ENCODE measurements at places on chromosomes 3 and 15. TPM values are rescaled to one million over a fixed set of nuclear protein-coding genes. Genes with fewer than 3 reads are reported as not detected.

C2CD4B gene
- not detected for total RNA-seq

QTRT2 gene
- 43.6 TPM for total RNA-seq

VILL gene
- total RNA-seq: not detected

SLC12A1 gene
- not detected for total RNA-seq

CGNL1 gene
- total RNA-seq: not detected

CYP1A1 gene
- not detected for total RNA-seq

MCTP2 gene
- 25.7 TPM for total RNA-seq

SNTN gene
- not detected for total RNA-seq

GRCh38 chr3:127831723-127832172 lies 9.4 kb upstream of the MGLL start:
- DNase-seq: peak; percentile 65

GRCh38 chr3:59542276-59542675 lies 492.5 kb upstream of the CFAP20DC start:
- DNase-seq: no peak

GRCh38 chr3:189132231-189132671 lies 39.5 kb upstream of the TPRG1 start:
- peak; percentile 81 for DNase-seq

DNA sequence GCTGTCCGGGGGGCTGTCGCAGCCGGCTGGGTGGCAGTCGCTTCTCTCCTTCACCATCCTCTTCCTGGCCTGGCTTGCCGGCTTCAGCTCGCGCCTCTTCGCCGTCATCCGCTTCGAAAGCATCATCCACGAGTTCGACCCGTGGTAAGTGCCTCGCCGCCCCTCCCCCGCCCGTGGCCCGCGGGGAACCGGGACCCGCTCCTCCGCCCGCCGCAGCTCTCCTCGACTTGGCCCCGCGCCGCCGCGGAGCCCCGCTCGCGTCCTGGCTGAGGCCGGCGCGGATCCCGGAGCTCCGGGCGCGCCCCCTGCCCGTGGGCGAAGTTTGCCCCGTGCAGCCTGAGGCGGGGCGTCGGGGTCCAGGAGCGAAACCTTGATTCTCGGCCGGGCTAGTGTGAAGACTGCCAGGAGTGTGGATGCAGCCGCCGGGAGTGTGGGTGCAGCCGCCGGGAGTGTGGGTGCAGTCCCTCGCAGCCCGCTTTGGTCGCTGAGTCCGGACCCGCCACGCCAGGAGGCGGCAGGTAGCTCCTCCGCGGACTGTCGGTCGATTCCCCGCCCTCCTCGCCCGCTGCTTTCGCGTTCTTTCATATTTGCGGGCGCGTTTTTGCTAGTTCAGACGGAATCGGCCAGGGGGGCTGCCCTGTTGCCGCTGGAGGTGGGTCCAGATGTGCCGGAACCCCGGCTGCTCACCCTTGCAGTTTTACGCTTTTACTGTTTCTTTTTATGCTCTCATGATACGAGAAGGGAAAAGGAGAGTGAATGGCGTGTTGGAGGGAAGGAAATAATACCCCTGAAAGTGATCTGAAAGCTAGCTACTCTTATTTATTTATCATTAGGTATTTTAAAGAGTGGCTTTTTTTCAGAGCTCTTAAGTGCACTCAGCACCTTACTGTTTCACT lies 692 bp downstream of the STT3B start:
- peak; percentile 41 for DNase-seq

DNA sequence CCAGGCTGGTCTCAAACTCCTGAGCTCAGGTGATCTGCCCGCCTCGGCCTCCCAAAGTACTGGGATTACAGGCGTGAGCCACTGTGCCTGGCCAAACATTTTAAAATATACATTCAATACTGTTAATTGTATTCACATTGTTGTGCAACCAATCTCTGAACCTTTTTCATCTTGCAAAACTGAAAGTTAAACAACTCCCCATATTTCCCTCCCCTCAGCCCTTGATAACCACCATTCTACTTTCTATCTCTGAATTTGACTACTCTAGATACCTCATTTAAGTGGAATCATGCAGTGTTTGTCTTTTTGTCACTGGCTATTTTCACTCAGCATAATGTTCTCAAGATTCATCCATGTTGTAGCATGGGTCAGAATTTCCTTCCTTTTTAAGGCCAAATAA lies 30.0 kb downstream of the HMCES start:
- no peak for DNase-seq

DNA sequence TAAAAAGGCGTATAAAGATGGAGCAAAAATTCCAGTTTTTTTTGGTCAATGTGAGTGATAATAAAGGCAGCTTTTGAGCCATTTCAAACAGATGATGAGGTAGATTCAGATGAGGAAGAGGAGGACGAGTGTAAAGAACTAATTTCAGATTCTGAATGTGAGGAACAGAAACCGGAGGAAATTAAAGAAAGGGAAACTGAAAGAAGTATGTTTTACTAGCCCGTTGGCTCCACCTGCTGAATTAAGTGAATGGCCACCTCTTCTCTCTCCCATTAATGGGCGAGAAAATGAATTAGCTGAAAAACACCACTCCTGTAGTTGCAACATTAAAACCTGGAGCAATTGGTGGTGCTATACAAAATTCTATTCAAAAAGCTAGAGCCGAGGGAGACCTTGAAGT lies 55.4 kb downstream of the CYP19A1 start:
- peak; percentile 20 for DNase-seq

DNA sequence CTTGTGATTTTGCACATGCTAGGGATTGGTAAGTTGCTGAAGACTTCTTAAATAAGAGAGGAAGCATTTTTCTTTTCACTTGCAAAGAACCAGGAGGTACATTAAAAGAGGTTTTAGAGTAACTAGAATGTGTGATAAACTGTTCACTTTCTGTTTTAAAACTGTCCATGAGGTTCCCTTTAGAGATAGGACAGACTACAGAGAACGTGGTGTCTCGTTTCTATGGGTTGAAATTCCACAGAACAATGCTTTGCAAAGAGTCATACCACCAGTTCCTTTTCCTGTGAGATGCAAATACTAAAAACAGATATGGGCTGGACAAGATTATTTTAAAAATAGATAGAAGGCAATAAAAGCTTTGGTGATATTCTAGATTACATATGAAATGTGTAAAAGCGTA lies 372.8 kb downstream of the TIGIT start:
- DNase-seq: no peak

GRCh38 chr3:163508206-163508605 lies 1570.1 kb downstream of the SI start:
- no peak for DNase-seq

- peak; percentile 88 for DNase-seq
These were observed 74.5 kb downstream of the TLE3 start for GRCh38 chr15:70023064-70023768.

DNA sequence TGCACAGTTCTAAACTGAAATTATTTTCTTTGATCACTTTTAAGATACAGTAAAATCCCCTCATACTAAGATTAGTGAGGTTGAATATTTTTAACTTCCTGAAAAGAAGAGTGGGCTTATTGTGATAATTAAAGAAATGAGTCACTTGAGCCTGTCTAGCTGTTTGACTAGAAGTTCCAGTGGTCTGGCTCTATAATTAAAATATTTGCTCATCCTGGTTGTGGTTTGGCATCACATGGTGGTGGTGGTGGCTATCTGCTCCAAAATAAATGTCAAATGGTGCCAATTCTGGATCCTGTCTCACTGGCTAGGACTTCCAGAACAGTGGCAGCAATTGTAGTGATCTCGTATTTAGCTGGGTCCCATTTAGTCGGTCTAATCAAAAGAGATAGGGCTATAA lies 8.6 kb upstream of the TEX9 start:
- peak; percentile 32 for DNase-seq

DNA sequence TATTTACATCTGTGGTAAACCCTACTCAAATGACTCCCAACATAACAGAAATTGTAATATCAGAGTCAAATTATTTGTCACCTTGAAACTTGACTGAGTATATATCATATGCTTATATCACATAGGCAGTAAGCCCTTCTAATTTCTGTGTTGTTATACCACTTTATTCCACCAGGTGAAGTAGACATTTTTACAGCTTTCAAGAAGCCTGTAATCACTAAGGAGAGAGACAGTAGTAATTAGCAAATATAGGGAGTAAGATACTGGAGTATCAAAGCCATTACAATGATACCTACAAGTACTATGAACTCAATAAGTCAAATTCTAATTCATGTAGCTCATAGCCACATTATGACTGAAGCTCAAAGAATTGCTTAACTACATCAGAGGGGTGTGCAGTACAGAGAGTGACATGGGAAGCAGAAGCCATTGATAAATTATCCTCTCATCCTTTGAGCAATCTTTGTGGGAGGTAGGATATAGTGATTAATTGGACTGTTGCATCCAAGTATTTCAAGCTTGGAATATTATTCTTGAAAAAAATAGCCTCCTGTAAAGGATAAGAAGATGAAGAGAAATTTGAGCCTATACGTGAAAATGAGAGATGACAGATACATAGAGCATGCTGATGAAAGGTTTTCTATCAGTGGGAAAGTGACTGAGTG lies 1005.9 kb downstream of the ZPLD1 start:
- DNase-seq: peak; percentile 29

- no peak for DNase-seq
These were observed 73.4 kb upstream of the CADM2 start for GRCh38 chr3:84885199-84885882.

DNA sequence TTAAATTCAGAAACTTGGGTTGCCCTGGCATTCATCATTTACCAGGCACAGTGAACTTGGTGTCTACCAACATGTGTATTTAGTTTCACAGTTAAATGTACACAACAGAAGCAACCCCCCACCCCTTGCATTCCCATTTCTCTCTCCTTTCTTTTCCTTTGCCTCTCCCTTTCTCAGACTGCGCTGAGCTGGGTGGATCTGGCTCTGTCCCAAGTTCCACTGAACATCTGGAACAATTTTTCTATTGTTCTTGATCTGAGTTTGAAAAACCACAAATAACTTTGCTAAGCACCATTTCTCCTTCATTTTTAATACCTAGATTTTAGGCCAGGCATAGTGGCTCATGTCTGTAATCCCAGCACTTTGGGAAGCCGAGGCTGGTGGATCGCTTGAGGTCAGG lies 242.2 kb downstream of the ABHD5 start:
- DNase-seq: no peak

DNA sequence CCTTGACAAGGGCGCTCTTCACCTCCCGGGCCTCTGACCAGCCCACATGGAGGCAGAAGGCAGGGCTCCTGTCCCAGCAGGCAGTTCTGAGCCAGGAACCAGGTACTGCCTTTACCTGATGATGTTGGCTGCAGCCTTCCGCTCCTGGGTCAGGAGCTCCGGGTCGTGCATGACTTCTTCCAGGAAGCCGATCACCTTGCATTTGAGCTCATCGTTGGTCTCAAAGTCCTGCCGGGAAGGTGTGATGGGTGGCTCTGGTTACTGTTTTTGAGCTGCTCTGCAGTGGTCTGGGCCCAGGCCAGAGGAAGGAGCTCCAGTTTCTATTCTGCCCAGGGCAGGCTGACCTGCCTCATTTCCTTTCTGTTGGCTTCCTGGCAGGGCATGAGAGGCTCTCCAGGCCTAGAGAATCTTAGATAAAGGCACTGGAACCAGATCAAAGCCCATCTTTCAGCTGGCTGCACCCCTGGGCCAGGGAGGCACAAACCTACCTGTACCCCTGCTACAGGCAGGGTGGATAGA lies 53.2 kb upstream of the CTSH start:
- DNase-seq: no peak

DNA sequence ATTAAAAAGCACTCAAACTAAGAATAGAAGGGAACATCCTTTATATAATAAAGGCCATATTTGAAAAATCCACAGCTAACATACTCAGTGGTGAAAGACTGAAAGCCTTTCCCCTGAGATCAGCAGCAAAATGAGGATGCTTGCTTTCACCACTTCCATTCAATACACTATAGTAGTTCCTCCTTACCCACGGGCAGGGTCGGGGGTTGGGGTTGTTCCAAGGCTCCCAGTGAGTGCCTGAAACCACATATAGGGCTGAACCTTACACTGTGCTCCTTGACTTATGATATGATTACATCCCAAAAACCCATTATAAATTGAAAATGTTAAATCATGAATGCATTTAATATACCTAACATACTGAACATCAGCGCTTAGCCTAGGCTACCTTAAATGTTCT lies 37.7 kb downstream of the ALDH1L1 start:
- no peak for DNase-seq

GRCh38 chr3:197597335-197597734 lies 41.6 kb upstream of the BDH1 start:
- no peak for DNase-seq

- DNase-seq: no peak
These were observed 27.9 kb upstream of the RTP1 start for GRCh38 chr3:187169231-187169960.

GRCh38 chr3:16477521-16477920 lies 36.0 kb downstream of the RFTN1 start:
- no peak for DNase-seq

DNA sequence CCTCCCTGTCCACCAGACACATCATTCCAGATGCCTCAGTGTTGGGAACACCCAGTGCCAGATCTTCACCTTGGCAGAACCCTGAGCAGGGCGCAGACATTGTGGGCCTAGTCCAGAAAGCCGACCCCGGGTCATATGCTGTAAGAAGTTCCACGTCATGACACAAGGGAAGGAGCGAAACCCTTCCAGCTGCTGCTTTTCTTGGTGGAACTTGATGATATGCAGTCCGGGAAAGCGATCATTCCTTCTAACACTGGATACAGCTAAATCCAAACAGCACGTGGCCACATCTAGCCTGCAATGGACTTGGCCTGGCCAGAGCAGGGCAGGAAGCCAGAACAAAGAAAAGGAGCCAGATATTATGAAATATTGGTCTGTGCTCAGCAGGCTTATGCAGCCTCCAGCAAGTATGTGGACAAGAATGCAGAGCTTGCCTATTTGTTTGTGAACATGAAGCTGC lies 22.0 kb downstream of the GASK1A start:
- DNase-seq: peak; percentile 89

DNA sequence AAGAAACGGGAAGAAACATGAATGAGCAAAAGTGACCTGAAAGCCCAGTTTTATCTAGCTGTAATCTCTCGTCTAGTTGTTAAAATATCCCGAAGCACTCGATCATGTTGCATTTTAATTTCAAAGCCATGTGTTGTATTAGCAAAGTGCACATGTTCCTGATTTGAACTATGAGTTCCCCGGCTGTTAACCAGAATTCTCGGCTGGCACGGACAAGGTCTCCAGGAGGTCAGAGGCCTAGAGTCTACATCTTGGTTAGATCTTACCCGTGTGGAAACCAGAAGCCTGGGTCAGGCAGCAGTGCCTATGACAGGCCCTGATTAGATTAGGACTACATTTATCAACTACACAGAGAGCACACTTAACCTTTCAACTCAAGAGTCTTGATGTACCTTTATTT lies 195.8 kb downstream of the CDIN1 start:
- no peak for DNase-seq

DNA sequence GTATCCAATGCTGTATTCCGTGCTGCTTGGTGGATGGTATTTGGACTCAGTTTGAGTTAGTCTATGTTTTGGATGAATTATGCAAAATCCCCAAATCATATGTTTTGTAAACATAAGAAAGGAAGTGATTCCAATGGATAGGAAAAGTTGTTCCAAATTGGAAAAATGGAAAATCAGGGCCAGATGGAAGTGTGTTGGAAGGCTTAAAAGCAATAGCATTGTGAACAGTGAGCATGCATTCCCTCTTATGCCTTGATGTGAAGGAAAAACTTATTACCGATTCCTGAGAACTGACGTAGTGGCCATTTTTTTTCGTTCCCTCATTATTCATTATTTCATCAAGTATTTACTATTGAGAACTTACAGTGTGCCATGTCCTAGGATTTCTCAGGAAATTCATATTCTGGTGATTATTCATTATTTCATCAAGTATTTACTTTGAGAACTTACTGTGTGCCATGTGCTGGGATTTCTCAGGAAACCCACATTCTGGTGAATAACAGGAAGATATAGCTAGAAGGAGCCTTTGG lies 144.1 kb upstream of the TPRG1 start:
- DNase-seq: no peak

All from MCF 10A (cell line).